Naive thymus-derived CD4-positive, alpha-beta T cell (primary cell): ENCODE measurements at places on chromosomes 11 and 22. TPM values are rescaled to one million over a fixed set of nuclear protein-coding genes. Genes with fewer than 3 reads are reported as not detected.

- H3K27ac ChIP-seq, result no peak overlapping the region
- no peak overlapping the region for H3K4me3 ChIP-seq
- H3K36me3 ChIP-seq, result no peaks in the 10 kb centered on the region
- H3K27me3 ChIP-seq, result no peaks in the 10 kb centered on the region
- DNase-seq, result no peak
- H3K4me1 ChIP-seq, result no peaks in the 10 kb centered on the region
These were observed 7.0 kb downstream of the MS4A6A start for GRCh38 chr11:60175860-60176275.

DNA sequence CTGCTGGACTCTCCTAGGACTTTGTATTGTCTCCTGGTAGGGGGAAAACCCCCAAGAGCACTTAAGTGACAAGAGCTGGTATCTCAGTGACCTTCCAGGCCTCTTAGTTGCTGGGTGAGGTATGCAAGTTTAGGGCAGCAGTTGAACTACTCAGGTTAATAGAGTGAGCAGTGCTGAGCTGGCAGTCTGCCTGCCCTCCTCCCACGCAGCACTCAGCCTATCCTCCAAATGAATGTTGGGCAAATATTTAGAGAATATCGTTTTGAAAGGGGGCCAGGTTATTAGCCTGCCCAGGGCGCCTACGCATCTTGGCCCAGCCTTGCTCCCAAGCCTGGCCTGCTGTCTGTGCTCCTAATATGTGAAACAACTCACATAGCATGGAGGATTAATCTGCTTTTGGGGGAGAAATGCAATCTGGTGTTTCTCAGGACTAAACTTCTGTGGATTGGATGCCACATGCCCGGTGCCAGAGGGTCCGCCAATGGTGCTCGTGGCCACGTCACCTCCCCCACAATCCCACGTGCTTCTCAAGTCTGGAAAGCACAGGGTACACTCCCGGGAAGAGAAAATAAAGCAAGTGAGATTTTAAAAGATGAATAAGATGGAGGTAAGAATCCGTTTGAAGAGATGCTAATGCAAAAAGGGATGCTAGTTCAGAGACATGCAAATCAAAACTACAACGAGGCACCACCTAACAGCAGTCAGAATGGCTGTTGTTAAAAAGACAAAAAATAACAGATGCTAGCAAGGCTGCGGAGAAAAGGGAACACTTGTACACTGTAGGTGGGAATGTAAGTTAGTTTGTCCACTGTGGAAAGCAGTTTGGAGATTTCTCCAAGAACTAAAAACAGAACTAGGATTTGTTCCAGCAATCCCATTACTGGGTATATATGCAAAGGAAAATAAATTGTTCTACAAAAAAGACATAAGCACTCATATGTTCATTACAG, 67.7 kb downstream of the SPON1 start:
- H3K4me1 ChIP-seq, result no peaks in the 10 kb centered on the region
- H3K36me3 ChIP-seq, result no peaks in the 10 kb centered on the region
- no peak overlapping the region for H3K4me3 ChIP-seq
- no peak overlapping the region for H3K27ac ChIP-seq

DNA sequence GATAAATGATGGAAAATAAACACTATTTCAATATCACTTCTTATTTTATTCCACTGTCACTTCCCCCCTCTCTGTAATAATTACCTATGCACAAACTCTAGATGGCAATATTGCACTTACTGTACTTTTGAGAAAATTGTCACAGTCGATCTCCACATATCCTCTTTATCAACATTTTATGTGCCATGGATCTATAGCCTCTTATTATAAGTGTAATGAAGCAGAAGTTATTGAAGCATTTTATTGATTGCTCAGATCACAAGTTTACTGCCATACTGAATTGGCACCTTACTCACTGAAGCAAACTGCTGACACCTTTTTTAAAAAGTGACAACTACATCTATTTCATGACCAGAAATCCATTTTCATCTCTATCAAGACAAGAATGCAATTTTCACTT, 133.4 kb downstream of the DCDC1 start:
- H3K27me3 ChIP-seq, result no peaks in the 10 kb centered on the region
- H3K4me1 ChIP-seq, result no peaks in the 10 kb centered on the region
- no peak overlapping the region for H3K4me3 ChIP-seq
- no peaks in the 10 kb centered on the region for H3K36me3 ChIP-seq
- no peak for DNase-seq
- no peak overlapping the region for H3K27ac ChIP-seq

- no peak overlapping the region for H3K27ac ChIP-seq
- H3K4me3 ChIP-seq, result no peak overlapping the region
- no peaks in the 10 kb centered on the region for H3K27me3 ChIP-seq
- no peaks in the 10 kb centered on the region for H3K36me3 ChIP-seq
These were observed 72.4 kb upstream of the CARD18 start for GRCh38 chr11:105211806-105212554.

DNA sequence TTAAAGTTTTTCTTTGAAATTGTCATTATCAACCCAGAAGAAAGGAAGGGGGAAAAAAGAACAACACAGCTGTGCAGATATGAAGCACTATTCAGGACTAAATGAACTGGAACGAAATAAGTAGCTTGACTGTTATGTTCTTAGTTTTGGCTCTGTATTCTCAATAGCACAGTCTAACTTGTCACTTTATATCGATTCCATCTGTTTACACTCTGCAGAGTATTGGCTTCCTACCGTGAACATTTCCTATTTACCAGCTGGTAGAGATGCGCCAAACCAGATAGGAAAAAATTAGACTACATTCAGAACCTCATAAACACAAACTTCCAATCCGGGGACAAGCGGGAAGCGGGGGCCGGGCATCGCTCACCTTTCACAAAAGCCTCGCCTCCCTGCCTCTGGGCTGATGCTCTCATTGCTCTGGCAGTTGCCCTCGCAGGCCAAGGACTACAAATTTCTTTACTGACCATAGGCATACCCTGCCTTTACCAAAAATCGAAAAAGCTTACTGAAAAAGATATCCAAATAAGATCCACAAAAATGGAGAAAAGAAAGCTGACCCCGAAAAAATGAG, 66.2 kb downstream of the EFCAB6 start:
- no peaks in the 10 kb centered on the region for H3K27me3 ChIP-seq
- no peaks in the 10 kb centered on the region for H3K4me1 ChIP-seq
- H3K27ac ChIP-seq, result no peak overlapping the region
- H3K4me3 ChIP-seq, result no peak overlapping the region

- no peak overlapping the region for H3K27ac ChIP-seq
- H3K4me3 ChIP-seq, result no peak overlapping the region
- DNase-seq, result no peak
- H3K4me1 ChIP-seq, result no peaks in the 10 kb centered on the region
- no peaks in the 10 kb centered on the region for H3K27me3 ChIP-seq
- no peaks in the 10 kb centered on the region for H3K36me3 ChIP-seq
These were observed 77.1 kb upstream of the EIF3D start for GRCh38 chr22:36606114-36606513.

OR52N4 gene
- 1.5 TPM for total RNA-seq

- no peak overlapping the region for H3K4me3 ChIP-seq
- DNase-seq, result no peak
- no peaks in the 10 kb centered on the region for H3K27me3 ChIP-seq
- H3K36me3 ChIP-seq, result no peaks in the 10 kb centered on the region
- H3K27ac ChIP-seq, result no peak overlapping the region
- no peaks in the 10 kb centered on the region for H3K4me1 ChIP-seq
These were observed 752.3 kb downstream of the NTM start for GRCh38 chr11:132122735-132123134.
